ENCODE measurements at places on chromosomes 2 and 18. TPM values are rescaled to one million over a fixed set of nuclear protein-coding genes. Genes with fewer than 3 reads are reported as not detected.

DNA sequence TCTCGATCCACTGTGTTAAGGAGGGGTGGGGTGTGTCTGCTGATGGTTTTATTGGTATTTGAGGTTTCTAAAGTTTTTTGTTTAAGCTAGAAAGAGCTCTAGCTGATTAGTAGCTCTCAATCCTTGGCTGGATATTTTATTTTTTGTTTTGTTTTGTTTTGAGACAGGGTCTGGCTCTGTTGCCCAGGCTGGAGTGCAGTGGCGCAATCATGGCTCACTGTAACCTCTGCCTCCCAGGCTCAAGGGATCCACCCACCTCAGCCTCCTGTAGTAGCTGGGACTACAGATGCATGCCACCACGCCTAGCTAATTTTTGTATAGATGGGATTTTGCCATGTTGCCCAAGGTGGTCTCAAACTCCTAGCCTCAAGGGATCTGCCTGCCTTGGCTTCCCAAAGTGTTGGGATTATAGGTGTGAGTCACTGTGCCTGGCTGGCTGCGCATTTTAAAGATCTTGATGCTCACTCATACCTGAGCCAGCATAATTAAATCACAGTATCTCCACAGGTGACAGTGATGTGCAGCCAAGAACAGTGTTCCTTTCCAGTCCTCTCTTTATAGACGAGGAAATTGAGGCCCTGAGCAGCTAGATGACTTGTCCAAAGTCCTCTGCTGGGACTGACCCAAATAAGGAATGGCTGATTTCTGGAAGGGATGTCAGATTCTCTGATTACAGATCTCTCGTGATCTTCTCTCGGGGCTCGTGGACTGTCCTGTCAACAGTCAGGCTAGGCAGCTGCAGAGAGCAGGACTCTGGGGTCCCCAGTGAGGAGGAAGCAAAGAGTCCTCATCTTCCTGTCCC is 44.5 kb downstream of the SPTBN1 start:
- DNase-seq, result no peak

DNA sequence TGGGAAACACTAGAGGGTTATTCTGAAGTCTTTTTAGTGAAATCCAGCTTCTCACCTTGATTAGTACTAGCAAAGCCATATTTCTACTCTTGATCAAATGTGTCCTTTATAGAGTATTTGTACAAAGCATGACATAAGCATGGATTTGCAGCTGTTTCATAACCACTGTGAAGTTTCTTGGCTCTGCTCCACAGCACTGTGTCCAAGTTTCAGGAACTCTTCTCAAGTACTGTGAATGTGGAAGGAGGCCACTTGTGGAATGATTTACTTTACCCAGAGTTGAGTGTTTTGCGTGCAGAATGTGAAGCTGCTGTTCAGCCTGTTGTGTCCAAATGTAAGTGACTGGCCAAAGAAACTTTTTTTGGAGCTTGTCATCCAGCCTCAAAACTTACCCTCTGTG is 16.2 kb upstream of the MAPRE2 start:
- peak; percentile 74 for DNase-seq

- DNase-seq, result no peak
These were observed 120.8 kb upstream of the STK17B start for GRCh38 chr2:196291873-196292800.

DNA sequence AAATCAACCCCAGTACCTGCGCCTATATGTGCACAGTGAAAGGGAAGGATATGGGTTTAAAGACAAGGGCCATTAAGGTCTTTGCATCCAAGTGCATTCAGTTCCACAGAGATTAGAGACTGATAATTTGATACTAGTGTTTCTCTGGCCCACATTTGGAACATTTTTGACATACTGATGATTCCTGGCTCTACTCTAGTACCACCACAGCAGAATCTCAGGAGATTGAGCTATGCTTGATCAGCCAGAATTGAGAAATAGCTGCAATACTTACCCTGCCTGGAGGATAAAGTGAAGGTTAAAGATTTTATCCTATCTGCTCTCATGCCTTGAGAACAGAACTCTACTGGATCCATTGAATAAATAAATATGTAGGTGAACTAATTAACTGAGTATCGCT is 1267.8 kb downstream of the SUCLG1 start:
- DNase-seq, result no peak

DNA sequence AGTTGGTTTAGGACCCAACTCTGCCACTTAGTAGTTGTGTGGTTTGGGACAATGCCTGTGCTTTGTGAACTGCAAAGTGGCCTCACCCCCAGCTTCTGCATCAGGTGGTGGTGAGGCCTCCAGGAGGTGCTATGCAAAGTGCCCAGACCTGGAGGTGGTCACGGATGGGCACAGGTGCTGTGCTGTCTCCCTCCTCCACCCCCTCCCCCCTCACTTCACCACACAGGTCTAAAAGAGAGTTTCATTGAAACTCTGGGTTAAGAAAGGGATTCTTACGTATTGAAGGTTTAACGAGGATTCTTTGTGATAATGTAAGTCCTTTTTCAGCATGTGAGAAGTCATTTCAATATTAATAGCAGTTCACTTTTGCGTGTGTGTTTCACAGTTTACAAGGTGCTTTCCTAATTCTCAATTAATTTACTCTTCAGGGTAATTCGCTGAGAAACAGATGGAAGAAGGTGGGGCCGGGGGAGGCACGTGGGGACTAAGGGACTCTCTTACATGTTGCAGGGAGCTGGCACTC is 369.9 kb downstream of the LPIN1 start:
- DNase-seq, result no peak

- DNase-seq, result no peak
These were observed 294.5 kb downstream of the PRKCE start for GRCh38 chr2:45946023-45946422.

PSTPIP2 gene
- polyA plus RNA-seq, result 12.6 TPM

GRCh38 chr2:155839991-155840390 is 492.5 kb downstream of the NR4A2 start:
- DNase-seq, result no peak

DNA sequence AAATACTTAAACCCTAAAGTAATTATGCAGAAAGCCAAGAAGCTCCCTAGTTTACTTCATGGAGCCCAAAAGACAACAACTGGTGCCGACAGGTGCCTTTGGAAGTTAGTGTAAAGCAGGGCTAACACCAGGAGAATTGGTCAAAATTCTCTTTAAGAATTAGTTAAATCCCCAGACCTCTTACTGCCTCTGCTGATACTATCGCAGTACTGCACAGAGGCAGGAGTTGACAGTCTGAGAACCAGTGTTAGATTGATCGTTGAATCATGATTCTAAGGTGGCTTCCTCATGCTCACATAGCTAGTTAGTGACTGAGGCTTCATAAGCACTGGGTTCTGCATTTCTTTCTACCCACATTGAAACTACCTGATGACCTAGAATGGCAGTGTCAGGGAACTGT is 445.0 kb downstream of the XIRP2 start:
- no peak for DNase-seq

DNA sequence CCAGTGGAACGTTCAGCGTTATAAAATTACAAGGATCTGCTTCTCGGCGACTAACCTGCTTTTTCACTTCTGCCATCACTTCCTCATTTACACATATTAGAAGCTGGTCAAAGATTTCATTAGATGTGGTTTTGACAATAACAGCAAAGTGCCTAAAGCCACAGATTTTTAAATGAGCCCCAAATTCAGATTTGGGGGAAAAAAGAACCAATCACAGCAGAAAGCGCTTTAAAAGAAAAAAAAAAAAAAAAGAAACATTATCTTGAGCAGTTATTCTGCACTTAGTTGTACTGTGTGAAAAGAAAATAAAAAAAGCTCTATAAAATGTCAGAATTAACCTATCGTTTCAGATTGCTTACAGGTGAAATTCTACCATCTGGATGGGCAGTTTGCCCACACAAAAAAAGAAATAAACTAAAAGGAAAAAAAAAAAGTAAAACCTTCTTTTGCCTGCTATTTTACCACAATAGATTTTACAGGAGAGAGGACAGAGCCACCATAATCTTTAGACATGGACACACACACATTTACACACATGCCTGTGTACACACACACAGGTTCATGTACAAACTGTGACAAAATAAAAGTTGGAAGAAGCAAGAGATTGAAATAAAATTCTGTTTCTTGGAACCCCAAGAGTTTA is 167.2 kb downstream of the TCF4 start:
- DNase-seq, result no peak

IL36RN gene
- not detected for polyA plus RNA-seq

SP110 gene
- 8.2 TPM for polyA plus RNA-seq

ATG9A gene
- 84.3 TPM for polyA plus RNA-seq

Measured in AG04450 (cell line).